ENCODE measurements at places on chromosomes 16 and 17.

- DNase-seq, result no peak
These were observed 3.2 kb upstream of the KRT10 start for GRCh38 chr17:40825599-40825998.

DNA sequence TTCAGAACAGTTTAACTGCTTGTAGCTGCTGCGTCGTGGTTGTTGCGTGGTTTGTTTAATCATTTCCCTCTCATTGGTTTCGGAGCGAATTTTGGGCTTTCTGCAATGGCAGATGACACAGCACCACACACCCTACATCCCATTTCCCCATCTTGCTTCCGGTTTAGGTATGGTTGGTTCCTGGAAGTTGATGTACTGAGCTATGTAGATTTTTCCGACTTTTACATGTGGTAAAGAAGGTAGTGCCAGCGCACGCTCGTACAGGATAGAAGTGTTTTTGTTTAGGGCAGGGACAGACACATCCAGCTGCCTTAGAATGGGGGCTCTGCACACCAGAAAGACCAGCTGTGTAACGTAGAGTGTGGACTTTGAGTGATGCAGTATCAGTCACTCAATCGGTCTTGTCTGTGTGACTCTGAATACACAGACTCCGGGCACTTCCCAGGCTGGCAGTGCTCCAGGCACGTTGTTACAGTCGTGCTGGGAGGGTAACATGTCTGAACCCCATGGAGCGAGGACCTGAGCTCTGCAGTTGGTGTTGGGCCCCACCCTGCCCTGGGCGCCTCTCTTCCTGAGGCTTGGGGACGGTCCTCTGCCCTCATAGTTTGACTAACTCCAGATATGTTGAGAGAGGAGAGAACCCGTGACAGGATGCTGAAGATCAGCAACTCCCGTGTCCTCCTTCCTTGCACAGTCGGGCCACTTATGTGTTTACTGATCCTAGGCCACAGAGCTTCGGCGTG lies 172.0 kb upstream of the CHMP6 start:
- DNase-seq, result no peak

DNA sequence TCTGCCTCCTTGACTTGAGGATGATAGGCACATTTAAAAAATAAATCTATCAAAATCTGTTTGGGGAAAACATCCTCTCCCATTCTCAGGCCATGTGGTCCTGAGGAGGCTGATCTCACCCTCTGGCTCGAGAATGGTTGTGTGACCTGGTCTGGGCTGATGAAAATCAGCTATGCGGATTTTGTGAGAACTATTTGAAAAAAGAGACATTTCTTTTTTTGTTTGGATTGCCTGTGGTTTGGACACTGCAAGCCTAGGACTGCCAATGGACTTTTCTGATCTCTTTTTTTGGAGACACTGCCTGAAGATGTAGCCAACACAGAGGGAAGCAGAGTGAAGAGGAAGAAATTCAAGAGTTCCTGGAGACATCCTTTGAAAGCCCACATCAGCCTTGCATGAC lies 145.9 kb downstream of the HS3ST3B1 start:
- DNase-seq, result no peak

DNA sequence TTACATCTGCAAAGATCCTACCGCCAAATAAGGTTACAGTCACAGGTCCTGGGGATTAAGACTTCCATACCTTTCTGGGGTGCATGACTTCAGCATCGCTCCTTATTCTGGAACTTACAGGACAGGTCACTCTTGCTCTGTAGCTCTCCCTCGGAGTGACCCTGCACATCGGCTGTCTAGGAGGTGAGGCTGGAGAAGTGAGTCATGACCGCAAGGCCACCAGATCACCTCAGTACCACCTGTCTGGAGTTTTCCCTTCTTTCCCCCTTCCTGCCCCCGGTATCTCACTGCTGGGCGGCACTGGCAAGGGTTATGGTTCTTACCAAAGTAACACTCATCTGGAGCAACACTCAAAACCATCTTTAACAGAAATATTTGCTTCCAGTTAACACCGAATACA lies 374.8 kb downstream of the SLC39A11 start:
- DNase-seq, result no peak

- DNase-seq, result no peak
These were observed 24.3 kb upstream of the MYH10 start for GRCh38 chr17:8654822-8655221.
